ENCODE measurements at places on chromosomes 4 and X.

DNA sequence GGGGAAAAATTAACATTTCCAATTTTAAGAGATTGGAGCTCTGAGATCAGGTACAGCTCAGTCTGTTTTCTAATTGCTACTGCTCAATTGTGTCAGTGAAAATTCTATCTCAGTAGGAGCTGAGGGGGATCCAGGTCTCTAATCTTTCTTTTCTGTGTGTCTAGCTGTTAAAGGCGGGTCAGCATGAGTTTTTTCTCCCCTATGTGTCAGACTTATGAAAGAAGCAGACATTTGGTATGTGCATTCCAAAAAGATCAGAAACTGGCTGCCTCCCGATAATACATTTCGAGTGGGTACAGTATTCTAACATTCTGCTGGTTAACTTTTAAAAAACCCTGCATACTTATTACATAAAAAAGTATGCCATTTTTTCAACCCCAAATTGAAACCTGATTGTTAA lies 72.4 kb downstream of the PCDH7 start:
- no peak for DNase-seq

DNA sequence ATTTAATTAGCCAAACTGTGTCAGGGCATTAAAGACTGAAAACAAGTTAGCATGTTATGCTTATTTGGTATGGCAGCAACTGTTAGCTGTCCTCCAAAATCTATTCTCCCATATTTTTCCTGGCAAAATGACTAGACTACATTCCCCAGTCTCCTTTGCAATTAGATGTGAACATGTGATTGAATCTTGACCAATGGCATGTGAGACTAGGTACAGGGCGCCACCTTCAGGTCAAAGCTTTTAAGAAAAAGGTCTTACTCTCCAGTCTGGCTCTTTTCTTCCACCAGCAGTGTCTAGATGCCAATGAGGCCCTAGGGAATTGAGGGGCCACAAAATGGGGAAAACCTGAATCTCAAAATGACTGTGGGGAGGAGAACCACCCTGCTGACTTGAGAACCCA lies 408.2 kb downstream of the SMARCA1 start:
- no peak for DNase-seq

- no peak for DNase-seq
Observed at GRCh38 chr4:152352622-152353116, 183.2 kb downstream of the FBXW7 start.

DNA sequence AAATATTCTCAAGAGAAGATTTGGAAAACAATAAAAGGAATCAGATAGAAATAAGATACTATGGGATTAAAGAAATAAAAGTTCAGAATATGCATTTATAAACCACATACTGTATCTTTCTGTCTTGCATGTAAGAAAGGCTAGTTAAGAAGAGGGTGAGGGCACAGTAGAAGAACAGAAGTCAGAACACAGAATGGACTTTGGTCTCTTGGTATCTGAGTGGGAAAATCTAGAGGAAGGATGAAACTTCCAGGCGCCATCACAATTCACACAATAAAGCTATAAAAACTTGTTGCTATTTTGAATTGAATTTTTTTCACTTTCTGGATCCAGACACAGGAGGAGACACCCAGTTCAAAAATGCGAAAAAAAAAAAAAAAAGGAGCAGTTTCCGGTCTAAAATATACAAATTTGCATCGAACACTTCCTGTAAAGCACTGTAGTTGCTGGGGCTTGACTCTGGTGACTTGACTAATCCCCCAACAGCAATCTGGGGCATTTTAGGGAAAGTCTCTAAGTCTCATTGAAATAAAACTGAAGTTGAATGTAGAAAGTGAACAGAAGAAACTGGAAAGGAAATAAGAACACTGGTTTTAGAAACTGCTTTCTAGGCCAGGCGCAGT lies 8.1 kb upstream of the NAAA start:
- no peak for DNase-seq

DNA sequence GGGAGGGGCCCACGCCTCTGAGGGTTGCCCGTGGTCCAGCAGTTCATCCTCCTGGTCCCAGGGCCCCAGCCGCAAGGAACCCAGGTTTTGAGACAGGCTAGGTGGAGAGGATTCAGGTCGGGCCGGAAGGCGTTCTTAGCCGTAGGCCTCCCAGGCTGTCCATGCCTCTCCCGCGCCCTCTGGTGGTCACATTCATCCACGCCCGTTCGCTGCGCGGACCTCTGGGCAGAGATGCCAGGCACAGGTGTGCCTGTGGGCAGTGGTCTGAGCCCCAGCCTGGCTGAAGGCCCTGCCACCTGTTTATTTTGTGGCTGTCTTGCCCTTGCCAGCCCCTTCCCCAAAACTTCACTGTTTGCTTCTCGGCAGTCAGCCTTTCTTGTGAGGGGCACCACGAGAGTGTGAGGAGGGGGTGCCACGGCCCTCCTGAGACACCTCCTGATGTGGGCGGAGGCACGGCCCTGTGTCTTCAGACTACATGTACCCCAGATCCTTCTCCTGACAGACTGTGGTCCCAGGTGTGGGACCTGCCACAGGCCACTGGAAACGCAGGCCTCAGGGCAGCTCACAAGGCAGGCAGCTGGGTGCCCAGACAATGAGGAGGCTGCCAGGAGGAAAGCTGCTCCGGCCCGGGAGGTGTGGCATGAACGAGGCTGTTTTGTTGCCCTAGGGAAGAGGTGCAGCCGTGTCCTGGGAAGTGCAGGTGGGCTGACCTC lies 5.0 kb downstream of the UVSSA start:
- peak; percentile 62 for DNase-seq

DNA sequence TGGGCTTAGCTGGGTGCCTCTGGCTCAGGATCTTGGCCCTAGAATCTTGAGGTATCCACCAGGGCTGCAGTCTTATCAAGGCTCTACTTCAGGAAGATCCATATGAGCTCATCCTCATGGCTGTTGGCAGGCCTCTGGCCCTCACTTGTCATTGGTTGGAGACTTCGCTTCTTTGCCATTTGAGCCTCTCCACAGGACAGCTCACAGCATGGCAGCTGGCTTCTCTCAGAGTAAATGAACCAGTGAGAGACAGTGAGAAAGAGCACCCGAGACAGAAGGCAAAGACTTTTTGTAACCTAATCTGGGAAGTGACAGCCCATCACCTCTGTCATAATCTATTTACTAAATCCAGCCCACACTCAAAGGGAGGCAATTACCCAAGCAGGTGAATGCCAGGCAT lies 236.8 kb downstream of the GPAT3 start:
- DNase-seq: no peak

GRCh38 chrX:110276778-110277177 lies 41.1 kb downstream of the AMMECR1 start:
- no peak for DNase-seq

- no peak for DNase-seq
Observed at GRCh38 chrX:18973527-18974192, 10.3 kb downstream of the PHKA2 start.

- no peak for DNase-seq
Observed at GRCh38 chr4:15749001-15749400, 29.1 kb upstream of the CD38 start.

GRCh38 chrX:44062840-44063239 lies 89.7 kb upstream of the NDP start:
- DNase-seq: no peak

DNA sequence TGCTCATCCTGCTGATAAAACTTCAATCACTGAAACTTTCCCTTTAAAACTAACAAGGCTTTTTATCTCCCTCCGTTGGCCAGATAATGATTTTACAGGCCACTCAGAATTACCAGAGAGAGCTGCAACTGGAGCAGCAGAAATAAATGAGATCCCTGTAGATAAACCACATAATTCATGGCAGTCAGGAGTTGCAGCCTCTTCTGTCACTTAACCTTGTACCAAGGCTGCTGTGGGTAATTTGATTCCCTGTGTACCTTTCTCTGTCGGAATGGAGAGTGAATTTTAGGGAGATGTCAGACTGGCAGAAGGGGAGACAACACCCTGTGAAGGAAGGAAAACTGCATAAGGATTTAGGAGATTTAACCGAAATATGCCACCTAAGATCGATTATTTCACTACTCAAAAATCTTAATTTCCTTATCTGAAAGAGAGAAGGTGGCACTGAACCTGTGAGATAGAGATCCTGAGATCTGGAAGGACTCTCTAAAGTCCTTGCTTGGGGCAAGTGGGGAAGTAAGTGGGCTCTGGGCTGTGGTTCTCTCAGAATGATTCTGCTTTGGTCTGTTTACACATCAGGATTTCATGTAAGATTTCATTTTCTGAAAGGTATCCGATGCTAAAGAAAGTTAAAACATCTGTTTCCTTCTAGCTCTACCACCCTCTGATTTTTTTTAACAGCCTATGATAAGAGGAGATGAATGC lies 14.3 kb upstream of the TSPAN5 start:
- no peak for DNase-seq

GRCh38 chrX:38571058-38571457 lies 9.7 kb downstream of the TSPAN7 start:
- DNase-seq: no peak

- DNase-seq: no peak
Observed at GRCh38 chr4:183533698-183534097, 28.8 kb downstream of the ING2 start.

- no peak for DNase-seq
Observed at GRCh38 chr4:38834570-38834969, 22.0 kb downstream of the TLR6 start.

DNA sequence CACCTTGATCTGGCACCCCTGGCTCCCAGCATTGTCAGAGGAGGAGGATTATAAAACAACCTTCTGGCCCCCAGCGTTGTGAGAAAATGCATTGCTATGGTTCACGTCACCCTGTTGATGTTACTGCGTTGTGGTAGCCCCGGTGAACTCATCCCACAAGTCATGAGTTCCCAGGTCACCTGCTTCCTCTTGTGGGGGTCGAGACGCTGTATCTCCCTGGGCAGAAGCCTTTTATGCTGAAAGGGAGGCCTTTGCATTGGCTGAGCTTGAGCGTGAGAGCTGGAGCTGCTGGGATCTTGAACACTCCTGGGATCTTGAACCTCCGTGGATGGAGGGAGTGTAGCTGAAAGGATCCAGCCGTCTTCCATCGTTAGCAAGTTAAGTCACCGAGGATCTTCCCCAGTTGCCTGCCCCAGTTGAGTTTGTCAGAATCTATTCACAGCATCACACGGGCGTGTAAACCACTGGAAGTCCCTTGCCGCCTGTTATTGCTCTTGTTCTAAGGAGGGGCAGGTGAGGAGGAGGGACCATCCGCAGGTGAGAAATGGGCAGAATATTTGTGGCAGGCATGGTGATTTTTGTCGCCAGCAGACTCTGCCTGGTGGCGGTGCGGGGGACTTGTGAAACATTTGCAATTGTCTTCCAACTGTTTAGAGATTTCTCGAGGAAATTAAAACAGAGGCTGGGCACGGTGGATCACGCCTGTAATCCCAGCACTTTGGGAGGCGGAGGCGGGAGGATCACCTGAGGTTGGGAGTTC lies 299.9 kb downstream of the ASMT start:
- no peak for DNase-seq

DNA sequence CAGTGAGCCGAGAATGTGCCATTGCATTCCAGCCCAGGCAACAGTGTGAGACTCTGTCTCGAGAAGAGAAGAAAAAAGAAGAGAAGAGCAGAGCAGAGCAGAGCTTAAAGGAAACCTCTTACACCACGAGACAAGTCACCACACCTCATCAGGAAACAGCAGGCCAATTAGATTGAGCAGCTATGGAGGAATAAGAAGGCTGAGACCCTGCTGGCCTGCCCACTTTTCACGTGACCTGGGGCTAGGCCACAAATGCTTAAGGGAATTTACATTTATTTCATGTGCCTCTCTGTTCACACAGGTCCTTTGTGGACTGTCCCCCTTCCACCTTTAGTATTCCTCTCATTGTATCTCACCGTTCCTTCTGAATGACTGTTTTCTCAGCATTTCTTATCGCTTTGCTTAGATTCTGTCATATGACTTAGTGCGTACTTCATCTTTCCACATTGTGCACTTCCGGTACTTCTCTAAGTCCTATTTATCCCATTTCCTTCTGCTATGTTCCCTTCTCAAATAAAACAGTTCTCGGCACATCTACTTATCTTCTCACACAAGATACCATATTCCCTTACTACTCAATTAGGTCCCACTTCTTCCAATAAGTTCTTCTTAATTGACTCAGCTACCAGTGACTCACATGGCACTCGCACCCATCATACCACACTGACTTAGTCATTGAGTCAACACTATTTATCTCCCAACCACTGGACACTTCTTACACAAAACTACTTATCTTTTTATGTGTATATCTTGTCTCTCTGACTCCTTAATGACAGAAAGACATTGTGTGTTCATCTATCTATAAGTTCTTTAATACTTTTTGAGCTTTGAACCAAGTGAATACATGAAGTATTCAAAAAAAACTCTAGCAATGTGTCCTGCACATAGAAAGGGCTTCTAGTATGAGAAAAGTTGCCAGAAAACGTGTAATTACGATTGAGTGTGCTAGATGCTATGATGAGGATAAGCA lies 11.0 kb downstream of the CUL4B start:
- DNase-seq: no peak

DNA sequence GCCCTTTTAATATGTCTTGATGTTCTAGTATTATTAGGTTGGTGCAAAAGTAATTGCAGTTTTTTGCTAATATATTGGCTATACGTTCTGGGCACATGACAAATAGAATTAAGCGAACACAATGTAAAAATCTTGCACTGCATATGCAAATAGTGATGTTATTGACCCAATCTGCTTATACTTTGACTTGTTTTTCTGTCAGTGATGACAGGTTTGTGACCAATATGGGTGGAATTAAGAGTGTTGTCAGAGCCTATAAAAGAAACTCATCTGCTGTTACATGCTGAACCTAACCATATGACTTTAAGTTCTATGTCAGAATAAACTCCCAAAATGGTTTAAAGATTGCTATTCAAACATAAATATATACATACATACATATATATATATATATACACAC lies 30.7 kb upstream of the HPGD start:
- no peak for DNase-seq

DNA sequence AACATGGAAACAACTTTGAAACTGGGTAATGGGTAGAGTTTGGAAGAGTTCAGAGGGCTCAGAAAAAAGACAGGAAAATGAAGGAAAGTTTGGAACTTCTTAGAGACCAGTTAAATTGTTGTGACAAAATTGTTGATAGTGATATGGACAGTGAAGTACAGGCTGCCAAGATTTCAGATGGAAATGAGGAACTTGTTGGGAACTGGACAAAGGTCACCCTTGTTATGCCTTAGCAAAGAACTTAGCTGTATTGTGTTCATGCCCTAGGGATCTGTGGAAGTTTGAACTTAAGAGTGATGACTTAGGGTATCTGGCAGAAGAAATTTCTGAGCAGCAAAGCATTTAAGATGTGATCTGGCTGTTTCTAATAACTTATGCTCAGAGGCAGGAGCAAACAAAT lies 5.1 kb upstream of the ARL13A start:
- no peak for DNase-seq

GRCh38 chr4:61301271-61301670 lies 101.1 kb downstream of the ADGRL3 start:
- DNase-seq: no peak

- DNase-seq: no peak
Observed at GRCh38 chr4:167774646-167775045, 317.7 kb upstream of the ANXA10 start.

DNA sequence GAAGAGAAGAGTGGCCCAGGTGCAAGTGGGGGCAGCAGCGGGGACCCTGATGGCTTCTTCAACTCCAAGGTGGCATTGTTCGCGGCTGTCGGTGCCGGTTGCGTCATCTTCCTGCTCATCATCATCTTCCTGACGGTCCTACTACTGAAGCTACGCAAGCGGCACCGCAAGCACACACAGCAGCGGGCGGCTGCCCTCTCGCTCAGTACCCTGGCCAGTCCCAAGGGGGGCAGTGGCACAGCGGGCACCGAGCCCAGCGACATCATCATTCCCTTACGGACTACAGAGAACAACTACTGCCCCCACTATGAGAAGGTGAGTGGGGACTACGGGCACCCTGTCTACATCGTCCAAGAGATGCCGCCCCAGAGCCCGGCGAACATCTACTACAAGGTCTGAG lies 11.4 kb downstream of the EFNB1 start:
- no peak for DNase-seq

Measured in stimulated activated CD8-positive, alpha-beta memory T cell treated with anti-CD3 and anti-CD28 coated beads, Interleukin-7, amount 100 ng/mL, for 48 hours (primary cell).